ENCODE measurements at places on chromosomes 3 and 15.

DNA sequence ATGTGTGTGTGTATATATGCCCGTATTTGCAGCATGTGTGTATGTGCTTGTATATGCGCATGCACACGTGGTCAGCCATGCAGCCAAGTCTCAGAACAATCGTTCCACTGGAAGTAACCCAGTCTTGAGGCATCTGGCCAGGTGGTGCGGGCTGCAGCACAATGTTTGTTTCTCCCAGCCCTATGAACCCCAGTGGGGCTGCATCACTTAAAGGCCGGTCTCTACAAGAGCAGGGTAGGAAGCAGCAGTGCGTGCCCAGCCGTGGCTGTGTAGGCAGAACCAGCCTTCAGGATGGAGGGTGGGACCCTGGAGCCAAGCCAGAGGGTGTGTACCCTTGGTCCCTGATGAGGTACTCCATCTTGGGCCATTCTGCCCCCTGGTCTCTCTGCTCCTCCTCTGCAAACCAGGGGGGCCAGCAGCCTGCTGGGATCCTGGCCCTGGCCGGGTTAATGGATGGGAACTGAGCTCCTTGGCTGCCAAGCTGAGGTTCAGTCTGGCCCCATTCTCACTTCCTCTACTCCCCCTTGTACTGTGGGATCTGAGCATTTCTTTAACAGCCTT, 11.8 kb downstream of the KLF13 start:
- no peak for DNase-seq

- DNase-seq: no peak
Measured at GRCh38 chr3:122021811-122022401, at the start of gene ILDR1. Gene ILDR1 (minus strand): TSS chr3:122022247. CDS start chr3:122022077, 170 bp downstream.

DNA sequence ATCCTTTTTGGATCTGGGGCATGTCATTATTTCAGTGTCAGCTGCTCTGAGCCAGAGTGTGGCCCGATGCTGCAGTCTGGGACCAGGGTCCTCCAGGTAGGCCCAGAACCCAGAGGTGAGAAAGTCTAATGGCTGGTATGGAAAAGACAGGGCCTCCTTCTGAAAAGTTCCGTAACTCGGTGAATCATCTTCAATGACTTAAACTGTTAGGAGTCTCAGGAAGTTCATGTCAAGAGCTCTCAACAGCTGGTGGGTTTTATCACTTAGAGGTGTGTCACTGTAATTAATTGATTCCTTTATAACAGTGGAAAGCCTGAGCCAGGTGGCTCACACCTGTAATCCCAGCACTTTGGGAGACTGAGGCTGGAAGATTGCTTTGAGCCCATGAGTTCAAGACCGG, 28.5 kb upstream of the PDE8A start:
- DNase-seq: no peak

- DNase-seq: no peak
Measured at GRCh38 chr3:160648701-160649100, 28.3 kb upstream of the ARL14 start.

GRCh38 chr3:130576375-130577266, 59.6 kb downstream of the COL6A6 start:
- no peak for DNase-seq

DNA sequence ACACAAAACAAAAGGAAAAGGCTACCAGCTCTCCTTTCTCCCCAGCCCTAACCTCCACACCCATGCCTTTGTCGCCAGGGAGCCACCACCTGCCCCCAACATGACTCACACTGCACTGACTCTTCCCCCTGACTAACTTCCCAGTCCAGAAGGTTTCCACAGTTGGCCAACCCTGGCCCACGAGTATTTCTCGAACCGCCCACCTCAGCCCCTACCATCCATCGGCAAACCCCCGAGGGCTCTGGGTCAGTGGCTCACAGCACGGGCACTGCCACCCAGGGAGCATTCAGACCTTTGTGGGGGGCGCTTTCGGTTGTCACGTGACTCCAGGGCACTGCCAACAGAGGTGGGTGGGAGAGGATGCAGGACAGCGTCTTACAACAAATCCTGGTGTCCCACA, 152.3 kb downstream of the LRRC28 start:
- no peak for DNase-seq

DNA sequence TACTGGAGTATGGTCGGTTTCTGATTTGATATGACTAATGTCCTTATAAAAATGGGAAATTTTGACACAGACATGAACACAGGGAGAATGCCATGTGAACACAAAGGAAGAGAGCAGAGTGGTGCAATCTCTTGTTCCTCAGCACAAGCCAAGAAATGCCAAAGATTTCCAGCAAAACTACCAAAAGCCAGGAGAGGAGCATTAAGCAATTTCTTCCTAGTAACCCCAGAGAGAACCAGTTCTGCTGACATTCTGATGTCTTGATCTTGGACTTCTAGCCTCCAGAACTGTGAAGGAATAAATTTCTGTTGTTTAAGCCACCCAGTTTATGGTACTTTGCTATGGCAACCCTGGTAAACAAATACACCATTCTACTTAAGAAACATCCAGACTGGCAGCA, 227.8 kb upstream of the MRPL3 start:
- no peak for DNase-seq

GRCh38 chr15:61684749-61685467, 375.3 kb downstream of the VPS13C start:
- no peak for DNase-seq

- no peak for DNase-seq
Measured at GRCh38 chr15:23035964-23036566, 3.3 kb downstream of the TUBGCP5 start.

- DNase-seq: no peak
Measured at GRCh38 chr3:133171831-133172230, 133.6 kb downstream of the TMEM108 start.

- no peak for DNase-seq
Measured at GRCh38 chr15:96336596-96337364, 6.3 kb downstream of the NR2F2 start.

DNA sequence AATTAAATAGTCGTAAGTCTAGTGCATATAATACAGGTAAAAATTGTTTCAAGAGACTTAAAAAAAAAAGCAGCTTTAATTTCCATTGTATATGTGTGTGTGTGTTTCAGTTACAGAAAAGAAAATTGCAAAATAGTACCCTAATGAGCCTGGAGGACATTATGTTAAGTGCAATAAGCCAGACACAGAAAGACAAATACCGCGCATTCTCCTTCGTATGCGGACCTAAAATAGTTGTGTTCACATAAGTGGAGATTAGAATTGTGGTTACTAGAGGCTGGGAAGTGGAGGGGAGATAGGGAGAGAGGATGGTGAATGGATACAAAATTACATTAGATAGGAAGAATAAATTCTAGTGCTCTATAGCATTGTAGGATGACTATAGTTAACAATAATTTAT, 3.6 kb downstream of the MESD start:
- DNase-seq: no peak
